HuH-7.5 (cell line): ENCODE measurements at places on chromosomes 2 and 18.

DNA sequence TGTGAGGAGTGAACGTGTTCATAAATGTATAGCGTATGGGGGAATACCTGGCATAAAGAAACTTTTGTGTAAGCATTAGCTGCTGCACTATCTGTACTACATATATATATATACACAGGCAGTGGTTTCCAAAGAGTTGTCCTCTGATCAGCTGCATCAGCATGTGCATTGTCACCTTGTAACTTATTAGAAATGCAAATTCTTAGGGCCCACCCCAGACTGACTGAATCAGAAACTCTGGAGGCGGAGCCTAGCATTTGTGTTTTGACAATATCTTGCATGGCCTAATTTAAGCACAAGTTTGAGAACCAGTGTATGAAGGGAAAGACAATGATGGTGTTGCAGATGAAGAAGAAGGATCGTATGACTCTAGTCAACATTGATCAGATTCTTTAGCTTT is 299.5 kb downstream of the CCDC102B start:
- DNase-seq, result no peak

DNA sequence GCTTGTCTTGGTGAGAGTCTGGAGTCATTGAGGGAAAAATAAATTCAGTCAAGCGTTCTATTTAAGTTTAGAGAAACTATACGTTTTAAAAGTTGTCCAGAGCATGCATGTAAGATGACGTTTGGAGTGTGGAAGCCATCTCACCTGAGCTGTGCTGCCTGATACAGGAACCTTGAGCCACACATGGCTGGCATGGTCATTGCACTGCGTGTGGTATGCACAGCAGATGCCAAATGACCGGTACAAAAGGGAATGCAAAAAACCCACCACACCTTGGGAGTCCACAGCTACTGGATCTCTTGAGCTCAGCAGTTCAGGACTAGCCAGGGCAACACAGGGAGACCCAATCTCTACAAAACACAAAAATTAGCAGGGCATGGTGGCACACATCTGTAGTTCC is 4.3 kb downstream of the MZT2B start:
- DNase-seq, result no peak

DNA sequence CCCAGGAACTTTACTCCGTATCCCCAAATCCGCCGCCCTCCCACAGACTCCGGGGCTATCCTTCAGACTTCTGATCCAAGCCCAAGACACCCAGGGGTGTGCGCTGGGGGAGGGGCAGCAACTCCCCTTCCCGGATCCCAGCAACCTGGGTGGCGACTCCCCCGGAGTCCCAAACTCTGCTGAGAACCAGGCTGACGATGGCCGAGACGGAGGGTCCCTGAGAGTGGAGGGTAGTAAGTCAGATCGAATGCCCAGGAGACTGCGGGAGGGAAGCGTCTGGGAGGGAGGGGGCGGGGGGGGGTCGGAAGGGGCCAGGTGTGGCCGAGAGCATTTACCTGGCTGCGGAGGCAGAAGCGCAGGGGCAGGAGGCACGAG is 7.0 kb upstream of the TNS1 start:
- no peak for DNase-seq

GRCh38 chr2:193336781-193337180 is 1142.0 kb upstream of the TMEFF2 start:
- DNase-seq, result no peak

GRCh38 chr2:239401881-239402233 is 1.0 kb upstream of the HDAC4 start:
- no peak for DNase-seq

DNA sequence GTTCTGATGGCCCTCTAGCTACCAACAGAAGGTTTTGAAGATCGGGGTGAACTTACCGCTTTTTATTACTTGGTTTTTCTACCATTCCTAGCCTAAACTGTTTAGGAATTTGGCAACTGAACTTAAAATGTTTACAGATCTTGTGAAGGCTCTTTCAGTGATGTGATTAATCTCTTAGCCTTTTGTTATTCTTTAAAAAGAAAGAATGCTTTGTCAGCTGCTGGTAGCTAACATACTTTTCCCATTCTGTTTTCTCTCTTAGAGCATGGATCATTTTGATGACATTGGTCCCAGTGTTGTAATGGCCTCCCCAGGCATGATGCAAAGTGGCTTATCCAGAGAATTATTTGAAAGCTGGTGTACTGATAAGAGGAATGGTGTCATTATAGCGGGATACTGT is 18.1 kb downstream of the CPSF3 start:
- no peak for DNase-seq

- peak; percentile 59 for DNase-seq
Measured at GRCh38 chr2:3461801-3462492, 57.4 kb downstream of the ADI1 start.

- no peak for DNase-seq
Measured at GRCh38 chr2:199975273-199975895, 20.0 kb downstream of the MAIP1 start.

GRCh38 chr18:37182340-37183135 is 353.6 kb downstream of the KIAA1328 start:
- no peak for DNase-seq

GRCh38 chr2:24328010-24328409 is 32.3 kb downstream of the ITSN2 start:
- DNase-seq, result no peak

DNA sequence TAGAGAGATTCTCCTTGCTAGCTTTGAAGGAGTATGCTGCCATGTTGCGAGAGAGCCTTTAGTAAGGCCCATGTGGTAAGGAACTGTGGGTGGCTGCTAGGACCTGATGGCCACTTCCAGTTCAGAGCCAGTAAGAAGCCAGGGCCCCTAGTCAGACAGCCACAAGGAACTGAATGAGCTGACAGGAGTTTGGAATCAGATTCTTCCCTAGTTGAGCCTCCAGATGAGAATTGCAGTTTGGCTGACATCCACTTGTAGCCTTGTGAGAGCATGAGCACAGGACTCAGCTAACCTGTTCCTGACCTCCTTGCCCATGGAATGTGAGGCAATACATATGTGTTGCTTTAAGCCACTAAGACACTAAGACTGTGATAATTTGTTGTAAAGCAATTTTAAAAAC is 1.2 kb upstream of the WDR7 start:
- no peak for DNase-seq
